Endothelial cell of coronary artery (primary cell): ENCODE measurements at places on chromosomes 3 and 15. TPM values are rescaled to one million over a fixed set of nuclear protein-coding genes. Genes with fewer than 3 reads are reported as not detected.

ZXDC gene
- total RNA-seq = 14.6 and 18.7 TPM in 2 replicates

CRABP1 gene
- not detected in 2 replicates for total RNA-seq

TBC1D21 gene
- not detected in 2 replicates for total RNA-seq

HEXA gene
- total RNA-seq = 42.4 and 47.8 TPM in 2 replicates

C15orf62 gene
- 0.63 and 0.66 TPM in 2 replicates for total RNA-seq

IL5RA gene
- not detected in 2 replicates for total RNA-seq

IGDCC3 gene
- total RNA-seq = not detected in 2 replicates

TRAT1 gene
- total RNA-seq = not detected in 2 replicates

CIAO2A gene
- total RNA-seq = 43.5 and 59.6 TPM in 2 replicates

LXN gene
- 76.1 and 114 TPM in 2 replicates for total RNA-seq

ABHD2 gene
- total RNA-seq = 40.5 and 49.6 TPM in 2 replicates

GOLGA8R gene
- total RNA-seq = 0.54 and 1.9 TPM in 2 replicates

RETNLB gene
- not detected in 2 replicates for total RNA-seq

GP5 gene
- 0.09 TPM in 1 of 2 replicates, not detected in the other for total RNA-seq

DCUN1D1 gene
- total RNA-seq = 21.7 and 26.8 TPM in 2 replicates

SFMBT1 gene
- 2.2 and 2.8 TPM in 2 replicates for total RNA-seq

MINAR1 gene
- total RNA-seq = 0.54 and 0.56 TPM in 2 replicates

PLA2G4D gene
- total RNA-seq = not detected in 2 replicates
